ENCODE measurements at places on chromosomes 13 and 19.

DNA sequence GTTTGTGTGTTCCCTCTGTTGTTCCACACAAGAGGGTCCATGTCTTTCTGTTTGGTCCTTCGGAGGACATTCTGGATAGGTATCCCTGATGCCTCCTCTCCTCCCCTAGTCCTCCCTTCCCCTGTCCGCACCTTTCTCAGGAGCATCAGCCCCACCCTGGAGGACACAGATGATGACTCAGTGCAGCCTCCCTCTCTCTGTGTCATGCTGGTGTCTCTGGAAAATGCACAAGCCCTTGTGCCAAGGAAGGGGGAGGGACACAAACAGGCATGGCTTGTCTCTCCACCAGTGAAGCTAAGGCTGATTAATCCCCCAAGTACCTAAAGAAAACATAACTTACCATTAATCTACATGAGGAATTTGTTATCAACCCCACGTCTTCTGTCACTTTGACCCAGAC, 16.2 kb upstream of the TNFRSF19 start:
- DNase-seq: no peak

- DNase-seq: no peak
Observed at GRCh38 chr13:49084961-49085360, 109.2 kb downstream of the FNDC3A start.

DNA sequence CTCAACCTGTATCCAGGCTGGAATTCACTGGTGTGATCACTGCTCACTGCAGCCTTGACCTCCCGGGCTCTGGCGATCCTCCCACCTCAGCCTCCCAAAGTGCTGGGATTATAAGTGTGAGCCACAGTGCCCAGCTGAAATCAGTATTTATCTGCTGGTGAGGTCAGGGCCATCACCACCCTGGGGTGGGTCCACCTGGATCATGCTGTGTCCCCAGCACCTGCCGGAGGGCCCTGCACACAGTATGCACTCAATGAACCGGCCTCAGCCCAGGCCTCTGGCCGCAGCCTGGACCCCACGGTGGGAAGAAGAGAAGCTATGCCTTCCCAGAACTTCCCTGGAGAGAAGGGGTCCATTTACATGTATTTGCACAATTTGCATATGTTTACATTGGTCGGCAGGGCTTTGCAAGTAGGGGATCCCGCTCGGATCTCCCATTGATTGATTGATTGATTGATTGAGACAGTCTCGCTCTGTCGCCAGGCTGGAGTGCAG, 2.6 kb upstream of the SLC5A5 start:
- no peak for DNase-seq

- no peak for DNase-seq
Observed at GRCh38 chr19:56885173-56885985, 44.9 kb upstream of the PEG3 start.

GRCh38 chr13:39297664-39298171, 259.5 kb downstream of the NHLRC3 start:
- no peak for DNase-seq

DNA sequence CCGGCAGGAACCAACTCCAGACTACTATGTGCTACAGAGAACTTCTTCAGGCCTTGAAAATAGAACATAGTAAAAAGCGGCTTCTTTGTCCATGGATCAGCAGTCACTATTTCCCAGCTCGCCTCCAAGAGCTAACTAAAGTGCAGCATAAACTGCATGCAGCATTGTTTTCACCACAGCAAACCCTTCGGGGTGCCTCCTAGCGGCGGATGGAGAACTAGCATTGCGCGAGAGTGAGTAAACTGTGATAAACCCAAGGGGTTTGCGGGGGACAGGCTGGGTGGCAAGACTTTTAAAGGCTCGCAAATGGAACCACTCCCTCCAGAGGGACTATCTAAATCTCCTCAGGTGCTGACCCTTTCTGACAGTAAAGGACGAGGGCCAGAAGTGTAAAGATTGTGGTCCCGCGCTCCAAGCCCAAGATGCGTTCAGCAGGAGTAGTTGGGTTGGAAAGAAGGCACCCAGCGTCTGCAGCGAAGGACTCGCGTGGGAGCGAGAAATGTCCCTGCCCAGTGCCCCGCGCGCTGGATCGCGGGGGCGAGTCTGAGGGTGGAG, 21.5 kb upstream of the SGCG start:
- no peak for DNase-seq

DNA sequence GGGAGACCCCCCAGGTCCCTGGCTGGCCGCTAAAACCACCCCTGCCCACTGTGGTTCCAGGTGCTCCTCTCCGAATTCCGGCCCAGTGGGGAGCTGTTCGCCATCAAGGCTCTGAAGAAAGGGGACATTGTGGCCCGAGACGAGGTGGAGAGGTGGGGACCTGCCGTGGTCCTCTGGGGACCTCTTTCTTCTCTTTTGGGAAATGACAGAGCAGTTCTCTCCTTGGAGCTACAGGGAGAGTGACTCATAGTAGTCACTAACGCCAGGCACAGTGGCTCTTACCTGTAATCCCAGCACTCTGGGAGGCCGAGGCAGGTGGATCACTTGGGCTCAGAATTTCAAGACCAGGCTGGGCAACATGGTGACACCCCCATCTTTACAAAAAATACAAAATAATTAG, 7.3 kb downstream of the PTGER1 start:
- no peak for DNase-seq
